NK-92 treated with Interleukin-12 subunit alpha and Interleukin-12 subunit beta, amount 100 ng/mL, for 24 hours (cell line): ENCODE measurements at places on chromosomes 3 and 15.

GRCh38 chr15:55353025-55353424 is 34.0 kb downstream of the PIGB start:
- DNase-seq, result no peak

DNA sequence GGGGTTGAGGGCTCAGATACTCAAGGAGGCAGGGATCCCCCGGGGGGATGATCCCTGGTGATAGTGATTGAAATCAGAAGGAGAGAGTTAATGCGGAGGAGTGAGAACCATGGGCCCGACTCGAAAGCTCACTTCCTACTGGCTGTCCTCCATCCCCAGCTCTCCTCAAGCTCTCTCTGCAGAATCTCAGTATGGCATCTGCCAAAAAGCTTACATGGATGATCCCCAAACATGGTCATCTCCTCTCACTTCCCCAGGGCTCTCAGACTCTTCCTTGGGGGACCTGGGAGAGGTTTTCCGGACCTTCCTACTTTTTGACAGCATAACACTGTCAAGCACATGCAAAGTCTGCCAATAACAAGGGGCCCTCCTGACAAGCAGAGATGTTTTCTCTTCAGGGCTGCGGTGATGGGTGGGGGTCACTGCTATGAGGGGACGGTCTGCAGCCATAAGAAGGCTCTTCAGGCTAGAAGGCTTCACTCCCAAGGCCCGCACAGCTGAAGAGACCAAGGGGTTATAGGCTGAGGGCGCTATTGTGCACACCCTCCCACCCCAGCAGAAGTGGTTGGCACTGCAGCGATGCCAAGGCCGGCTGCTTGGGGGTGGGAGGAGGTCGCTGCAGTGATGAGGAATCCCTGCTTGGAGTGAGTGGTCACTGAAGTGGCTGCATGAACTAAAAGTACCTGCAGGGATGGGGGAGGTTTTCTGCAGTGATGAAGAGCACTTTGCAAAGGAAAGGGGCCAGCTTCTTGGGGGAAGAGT is 828 bp upstream of the VWA5B2 start:
- DNase-seq, result no peak

DNA sequence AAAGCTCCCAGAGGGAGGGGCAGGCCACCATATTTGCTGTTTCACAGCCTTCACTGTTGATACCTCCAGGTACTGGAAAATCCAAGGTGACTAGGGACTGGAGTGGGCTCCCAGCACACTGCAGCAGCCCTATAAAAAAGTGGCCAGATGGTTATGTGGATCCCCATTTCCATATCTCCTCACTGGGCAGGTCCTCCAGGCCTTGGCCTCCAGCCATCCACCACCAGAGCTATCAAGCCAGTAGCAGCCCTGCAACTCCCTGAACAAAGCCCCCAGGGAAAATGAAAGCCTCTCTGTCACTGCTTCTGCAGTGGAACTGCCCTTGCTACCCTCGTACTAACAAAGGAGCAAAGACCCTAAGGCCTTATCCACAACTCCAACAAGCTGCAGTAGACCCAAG is 58.4 kb downstream of the ILDR1 start:
- DNase-seq, result no peak

GRCh38 chr3:117602058-117602644 is 892.6 kb downstream of the TUSC7 start:
- DNase-seq, result no peak

- DNase-seq, result no peak
Measured at GRCh38 chr3:8668216-8668615, 23.6 kb upstream of the SSUH2 start.
